ENCODE measurements at places on chromosomes 11 and 22.

DNA sequence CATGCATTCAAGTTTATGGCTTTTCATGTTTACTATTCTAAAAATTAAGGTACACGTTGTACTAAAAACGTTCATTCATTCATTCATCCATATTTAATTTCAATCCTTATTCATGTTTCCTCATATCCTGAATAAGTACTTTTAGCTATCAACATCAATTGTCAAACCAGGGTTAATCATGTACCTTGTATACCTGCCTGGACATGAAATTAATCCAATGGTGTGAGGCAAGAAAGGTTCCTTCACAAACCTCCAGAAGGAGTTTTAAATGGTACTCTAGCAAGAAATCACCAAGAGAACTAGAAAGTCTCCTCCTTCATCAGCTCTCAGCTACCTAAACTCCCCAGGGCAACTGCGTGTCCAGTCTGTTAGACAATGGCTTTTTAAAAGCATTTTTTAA lies 33.4 kb downstream of the TMEM123 start:
- no peak for DNase-seq

DNA sequence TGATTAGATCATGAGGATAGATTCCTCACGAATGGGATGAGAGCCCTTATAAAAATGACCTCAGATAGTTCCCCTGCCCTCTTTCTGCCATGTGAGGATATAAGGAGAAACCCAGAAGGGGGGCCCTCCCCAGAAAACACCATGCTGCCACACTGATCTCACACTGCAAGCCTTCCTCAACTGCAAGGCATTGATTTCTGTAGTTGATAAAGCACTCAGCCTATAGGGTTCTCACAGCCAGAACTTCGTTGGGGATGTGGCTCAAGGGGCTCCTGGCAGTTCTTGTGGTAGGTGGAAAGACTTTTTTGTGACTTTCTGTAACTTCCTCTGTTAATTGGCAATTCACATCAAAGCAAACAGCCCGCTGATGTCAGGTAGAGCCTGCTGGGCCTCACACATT lies 108.9 kb downstream of the CD44 start:
- DNase-seq, result no peak

DNA sequence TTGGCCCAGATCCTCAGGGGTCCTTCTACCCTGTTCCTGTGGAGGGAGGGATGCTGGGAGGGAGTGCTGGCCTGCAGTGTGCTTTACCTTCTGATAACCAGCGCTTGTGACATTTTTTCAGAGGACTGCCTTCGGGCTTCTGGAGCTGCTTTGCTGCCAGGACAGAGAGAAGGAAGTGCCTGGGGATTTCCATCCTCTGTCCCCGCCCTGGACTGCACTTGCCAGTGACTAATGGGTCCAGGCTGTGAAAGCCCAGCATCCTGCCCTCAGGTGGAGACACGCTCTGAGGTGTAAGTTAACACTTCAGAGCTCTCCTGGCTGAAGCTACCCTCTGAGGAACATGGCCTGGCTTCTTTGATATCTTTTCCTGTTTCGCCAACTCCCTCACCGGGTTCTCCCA lies 158.7 kb upstream of the SYT13 start:
- DNase-seq, result no peak

DNA sequence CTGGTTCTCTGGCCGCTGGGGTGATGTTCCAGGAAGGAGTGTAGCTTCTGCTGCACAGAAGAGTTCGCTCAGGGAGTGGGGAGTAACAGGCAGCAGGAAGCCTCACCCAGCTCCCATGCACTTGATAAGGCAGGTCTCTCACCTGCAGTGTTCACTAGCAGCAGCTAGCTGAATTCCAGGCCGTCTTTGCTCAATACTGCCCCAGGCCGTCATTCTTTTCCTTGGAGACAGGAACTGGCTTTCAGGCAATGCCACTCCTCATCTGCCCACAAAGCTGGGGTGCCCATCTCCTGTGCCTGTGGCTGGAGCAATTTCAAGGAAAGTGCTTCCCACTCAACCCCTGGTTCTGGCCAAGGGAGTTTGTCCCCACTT lies 66.1 kb downstream of the ARHGAP42 start:
- no peak for DNase-seq

DNA sequence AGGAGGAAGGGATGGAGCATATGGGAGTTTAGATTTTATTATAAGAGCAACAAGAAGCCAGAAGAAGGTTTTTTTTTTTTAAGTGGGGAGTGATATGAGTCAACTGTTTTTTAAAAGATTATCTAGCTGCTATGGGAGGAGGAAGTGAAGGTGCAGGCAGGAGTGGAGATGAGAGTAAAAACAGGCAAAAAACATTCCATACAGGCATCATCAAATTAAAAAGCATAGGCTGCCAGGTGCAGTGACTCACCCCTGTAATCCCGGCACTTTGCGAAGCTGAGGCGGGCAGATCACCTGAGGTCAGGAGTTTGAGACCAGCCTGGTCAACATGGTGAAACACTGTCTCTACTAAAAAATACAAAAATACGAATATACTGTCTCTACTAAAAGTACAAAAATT lies 368.4 kb upstream of the MTNR1B start:
- DNase-seq, result no peak

GRCh38 chr11:73652046-73652730 lies 5.8 kb downstream of the PLEKHB1 start:
- DNase-seq, result no peak

- DNase-seq, result no peak
These were observed 60.2 kb downstream of the LRP5 start for GRCh38 chr11:68372625-68373024.

Data from GM10248 (cell line).